B cell (primary cell): ENCODE measurements at places on chromosomes 4 and X.

DNA sequence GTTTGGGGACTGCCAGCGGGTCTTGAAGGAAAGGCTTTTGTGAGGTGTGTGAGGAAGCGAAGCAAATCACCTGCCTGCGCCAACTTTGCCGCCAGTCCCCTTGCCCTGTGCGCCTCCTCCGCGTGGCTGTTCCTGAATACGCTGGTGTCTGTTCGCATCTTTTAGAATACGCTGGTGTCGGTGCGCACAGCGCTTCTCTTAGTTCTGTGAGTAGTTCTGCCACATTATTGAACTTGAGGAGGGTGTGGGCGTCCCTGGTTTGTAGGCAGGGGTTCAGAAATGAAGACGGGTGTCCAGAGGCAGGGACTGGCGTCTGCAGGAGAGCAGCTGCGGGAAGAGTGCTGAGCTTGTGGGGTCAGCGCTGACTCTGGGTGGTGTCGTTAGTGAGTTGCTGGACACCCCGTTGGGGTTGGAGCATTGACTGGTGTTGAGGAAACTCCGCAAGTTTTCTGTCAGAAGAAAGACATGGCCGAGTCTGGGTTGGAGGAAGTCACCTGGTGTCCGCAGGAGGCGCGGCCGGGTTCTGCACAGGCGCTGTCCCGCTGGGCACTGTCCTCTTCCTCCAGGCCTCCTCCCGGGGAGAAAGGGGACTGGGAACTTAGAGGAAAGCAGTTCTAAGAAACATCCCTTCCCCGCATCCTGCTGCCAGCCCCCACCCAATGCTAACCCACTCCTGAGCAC, 930 bp downstream of the ZNF718 start:
- no peak for DNase-seq

DNA sequence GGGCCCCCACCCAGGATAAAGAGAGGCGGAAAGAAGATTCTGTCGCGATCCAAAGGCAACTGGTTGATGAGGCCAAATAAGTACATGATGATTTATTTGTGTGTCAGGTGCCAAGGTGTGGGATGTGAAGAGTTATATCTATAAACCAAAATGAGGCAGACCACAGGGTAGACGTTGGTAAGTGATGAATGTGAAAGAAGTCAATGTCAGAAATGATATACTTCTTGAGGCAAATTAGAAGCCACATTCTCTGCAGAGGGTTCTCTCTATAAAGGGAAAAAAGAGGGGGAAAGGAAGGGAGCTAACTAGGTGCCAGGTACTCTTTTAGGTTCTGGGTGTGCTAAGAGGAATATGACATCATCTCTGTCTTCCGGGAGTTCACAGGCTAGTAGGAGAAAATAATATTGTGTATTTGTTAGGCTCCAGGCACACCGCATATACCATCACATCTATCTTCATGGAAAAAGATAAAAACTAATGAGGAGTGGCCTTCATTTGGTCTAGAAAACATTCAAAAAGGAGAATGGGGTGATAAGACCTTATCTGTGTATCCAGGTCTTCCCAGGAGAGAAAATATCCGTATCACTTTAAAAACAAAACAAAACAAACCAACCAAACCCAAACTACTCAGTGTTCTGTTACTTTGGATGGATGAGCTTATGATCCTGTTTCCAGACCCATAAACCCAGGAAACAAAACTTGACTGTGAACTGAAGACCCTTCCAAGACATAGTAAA, 4.8 kb upstream of the SH2D1A start:
- no peak for DNase-seq

- no peak for DNase-seq
Measured at GRCh38 chrX:49257846-49258748, 6.4 kb downstream of the FOXP3 start.

GRCh38 chr4:13912966-13913365, 285.4 kb upstream of the BOD1L1 start:
- no peak for DNase-seq

- peak; percentile 5 for DNase-seq
Measured at GRCh38 chrX:15299941-15300851, 15.2 kb downstream of the ASB11 start.

- no peak for DNase-seq
Measured at GRCh38 chr4:8129136-8129535, 29.5 kb downstream of the ABLIM2 start.

DNA sequence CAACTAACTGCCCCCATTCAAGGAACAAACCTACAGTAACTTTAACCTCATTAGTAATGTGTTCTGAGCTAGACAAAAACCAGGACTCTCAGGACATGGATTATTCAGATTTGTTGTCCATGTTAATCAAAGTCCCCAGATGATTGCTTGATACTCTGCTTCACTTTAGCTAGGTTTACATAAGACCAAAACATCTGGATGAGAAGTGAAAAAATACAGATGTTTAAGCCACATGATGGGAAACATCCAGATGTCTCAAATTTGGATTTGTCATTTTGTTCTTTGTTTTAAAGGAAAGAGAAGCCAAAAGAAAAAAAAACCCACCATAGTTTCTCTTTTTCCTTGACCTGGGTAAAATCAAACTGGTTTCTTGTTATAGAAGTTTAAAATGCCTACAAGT, 48.5 kb upstream of the NRK start:
- no peak for DNase-seq

DNA sequence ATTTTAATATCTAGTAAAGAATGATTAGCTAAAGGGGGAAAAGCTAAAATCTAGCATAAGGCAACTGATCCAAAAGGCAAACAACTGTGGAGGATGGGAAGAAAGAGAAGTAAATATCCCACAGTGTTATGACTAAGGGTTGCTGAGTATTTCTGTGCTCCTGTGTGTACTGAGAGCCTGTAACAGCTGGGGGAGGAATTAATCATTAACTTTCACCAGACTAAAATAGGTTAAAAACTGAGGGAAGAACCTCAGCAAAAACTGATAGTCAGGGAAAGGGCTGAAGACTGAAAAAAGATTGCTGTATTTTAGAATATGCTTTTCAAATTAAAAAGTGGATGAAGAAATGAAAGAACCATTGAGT, 365.9 kb downstream of the CXXC4 start:
- DNase-seq, result no peak

- no peak for DNase-seq
Measured at GRCh38 chr4:8255698-8256441, 13.7 kb upstream of the HTRA3 start.

DNA sequence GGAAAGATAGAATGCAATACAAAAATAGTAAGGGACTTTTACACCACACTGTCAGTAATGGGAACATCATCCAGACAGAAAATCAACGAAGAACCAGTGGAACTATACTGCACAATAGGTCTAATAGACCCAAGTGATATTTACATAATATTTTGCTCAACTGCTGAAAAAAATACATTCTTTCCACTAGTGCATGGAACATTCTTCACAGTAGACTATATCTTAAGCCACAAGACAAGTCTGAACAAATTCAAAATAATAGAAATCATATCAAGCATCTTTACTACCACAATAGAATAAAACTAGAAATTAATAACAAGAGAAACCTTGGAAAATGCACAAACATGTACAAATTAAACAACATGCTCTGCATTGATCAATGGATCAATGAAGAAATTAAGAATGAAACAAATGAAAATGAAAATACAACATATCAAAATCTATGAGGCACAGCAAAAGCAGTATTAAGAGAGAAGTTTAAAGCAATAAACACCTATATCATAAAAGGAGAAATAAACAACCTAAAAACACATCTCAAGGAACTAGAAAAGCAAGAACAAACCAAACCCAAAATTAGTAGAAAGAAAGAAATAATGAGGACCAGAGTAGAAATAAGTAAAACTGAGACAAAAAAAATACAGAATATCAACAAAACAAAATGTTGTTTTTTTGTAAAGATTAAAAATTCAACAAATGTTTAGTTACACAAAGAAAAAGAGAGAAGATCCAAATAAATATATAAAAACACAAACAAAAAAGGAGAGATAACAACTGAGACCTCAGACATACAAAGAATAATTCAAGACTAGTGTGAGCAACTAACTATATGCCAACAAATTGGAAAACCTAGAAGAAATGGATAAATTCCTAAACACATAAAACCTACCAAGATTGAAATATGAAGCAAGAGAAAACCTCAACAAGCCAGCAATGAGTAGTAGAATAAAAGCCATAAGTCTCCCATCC, 51.5 kb upstream of the ANTXR2 start:
- DNase-seq, result no peak

GRCh38 chr4:54231768-54232688, 2.9 kb downstream of the PDGFRA start:
- DNase-seq, result peak; percentile 39

DNA sequence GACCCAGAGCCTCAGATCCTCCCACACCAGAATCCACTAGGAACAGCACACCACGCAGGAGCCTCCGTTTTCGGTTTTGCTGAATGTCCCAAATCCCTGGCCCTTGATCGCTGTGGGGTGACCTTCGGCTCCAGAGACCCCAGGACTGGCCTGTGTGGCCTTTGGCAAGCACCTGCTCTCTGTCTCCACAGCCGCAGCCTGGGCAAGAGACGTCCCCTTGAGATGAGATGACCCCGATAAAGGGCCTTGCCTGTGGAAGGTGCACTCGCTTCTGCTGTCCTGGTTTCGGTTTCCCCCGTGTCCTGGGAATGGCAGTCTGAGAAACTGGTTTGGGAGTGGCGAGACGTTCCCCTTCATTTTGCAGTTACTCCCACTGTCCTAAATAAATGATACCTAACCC, 9.6 kb downstream of the PSAPL1 start:
- no peak for DNase-seq

DNA sequence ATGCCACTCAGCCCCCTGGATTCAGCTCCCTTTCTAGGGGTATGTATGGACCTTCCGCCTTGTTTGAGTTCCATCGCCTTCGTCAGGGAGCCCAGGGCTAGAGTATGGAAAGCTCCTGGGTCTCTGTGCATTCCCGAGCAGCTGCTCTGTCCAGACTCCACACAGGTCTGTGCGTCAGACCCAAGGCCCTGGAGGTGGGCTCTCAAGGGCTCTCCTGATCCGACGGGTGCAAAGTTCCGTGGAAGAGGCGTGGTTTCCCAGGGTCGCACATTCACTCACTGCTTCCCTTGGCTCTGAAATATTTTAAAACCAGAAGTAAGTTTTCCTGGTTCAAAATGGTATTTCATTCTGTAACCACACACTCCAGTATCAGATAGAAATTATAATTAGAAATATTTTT, 863.2 kb downstream of the TRIML1 start:
- no peak for DNase-seq

DNA sequence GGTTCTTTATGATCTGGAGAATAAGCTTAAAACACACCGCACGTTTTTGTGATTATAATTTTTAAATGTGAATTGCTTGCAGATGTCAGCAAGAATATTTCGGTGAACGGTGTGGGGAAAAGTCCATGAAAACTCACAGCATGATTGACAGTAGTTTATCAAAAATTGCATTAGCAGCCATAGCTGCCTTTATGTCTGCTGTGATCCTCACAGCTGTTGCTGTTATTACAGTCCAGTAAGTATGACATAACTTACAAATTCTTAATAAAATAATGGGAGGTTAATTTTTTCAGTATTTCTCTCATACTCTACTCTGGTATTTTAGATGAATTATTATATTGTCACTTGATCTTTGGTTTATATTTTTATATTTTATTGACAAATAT, 5.4 kb downstream of the AREG start:
- DNase-seq, result no peak

- no peak for DNase-seq
Measured at GRCh38 chrX:50718776-50719175, 95.2 kb downstream of the SHROOM4 start.

DNA sequence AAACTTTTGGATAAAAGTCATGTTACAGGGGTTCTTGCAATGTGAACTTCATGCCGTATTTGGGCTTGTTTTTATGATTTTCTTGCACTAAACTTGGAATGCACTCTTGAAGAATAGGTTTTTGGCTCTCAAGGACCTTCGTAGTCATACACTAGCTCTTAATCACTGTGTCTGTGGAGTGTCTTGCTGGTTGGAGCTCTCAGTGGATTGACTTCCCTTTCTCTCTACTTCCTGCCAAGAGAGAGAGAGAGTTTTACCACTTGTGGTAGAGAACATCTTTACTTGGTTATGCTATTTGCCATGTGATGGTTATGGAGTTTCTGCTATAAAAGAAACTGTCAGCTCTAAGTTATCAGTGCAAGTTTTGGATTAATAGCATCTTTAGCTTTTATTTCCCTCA, 112.4 kb downstream of the BMPR1B start:
- no peak for DNase-seq

GRCh38 chr4:127261476-127261875, 371.3 kb upstream of the INTU start:
- no peak for DNase-seq

- DNase-seq, result no peak
Measured at GRCh38 chr4:90122355-90122748, 4.8 kb upstream of the CCSER1 start.

GRCh38 chr4:20393486-20394100, 141.9 kb downstream of the SLIT2 start:
- no peak for DNase-seq

GRCh38 chr4:180688480-180688879, 1554.7 kb upstream of the TENM3 start:
- DNase-seq, result no peak

- DNase-seq, result no peak
Measured at GRCh38 chr4:161657616-161658015, 506.2 kb downstream of the FSTL5 start.
